Stimulated activated CD4-positive, alpha-beta T cell treated with anti-CD3 and anti-CD28 coated beads, Interleukin-15, amount 100 ng/mL, for 48 hours (primary cell): ENCODE measurements at places on chromosomes 16 and 17.
A peak's percentile ranks its signal among the peaks of the same experiment; 100 is the strongest.

DNA sequence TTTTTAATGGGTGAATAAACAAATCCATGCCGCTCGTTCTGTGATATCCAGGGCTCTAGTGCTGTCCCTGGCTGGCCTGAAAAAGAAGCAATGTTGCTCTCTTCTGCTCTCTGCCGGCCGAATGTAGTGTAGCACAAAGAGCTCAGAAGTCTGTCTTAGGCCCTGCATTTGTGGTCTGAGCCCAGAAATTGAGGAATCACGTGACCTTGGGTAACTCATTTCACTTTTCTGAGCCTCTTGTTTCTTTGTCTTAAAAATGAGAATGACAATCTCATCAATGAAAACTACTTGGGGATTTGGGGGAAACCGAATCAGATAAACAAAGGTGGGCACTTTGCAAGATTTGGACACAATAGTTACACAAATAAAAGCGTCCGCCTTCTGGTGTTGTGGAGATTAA lies 381.6 kb upstream of the ASIC2 start:
- DNase-seq: peak; percentile 13

DNA sequence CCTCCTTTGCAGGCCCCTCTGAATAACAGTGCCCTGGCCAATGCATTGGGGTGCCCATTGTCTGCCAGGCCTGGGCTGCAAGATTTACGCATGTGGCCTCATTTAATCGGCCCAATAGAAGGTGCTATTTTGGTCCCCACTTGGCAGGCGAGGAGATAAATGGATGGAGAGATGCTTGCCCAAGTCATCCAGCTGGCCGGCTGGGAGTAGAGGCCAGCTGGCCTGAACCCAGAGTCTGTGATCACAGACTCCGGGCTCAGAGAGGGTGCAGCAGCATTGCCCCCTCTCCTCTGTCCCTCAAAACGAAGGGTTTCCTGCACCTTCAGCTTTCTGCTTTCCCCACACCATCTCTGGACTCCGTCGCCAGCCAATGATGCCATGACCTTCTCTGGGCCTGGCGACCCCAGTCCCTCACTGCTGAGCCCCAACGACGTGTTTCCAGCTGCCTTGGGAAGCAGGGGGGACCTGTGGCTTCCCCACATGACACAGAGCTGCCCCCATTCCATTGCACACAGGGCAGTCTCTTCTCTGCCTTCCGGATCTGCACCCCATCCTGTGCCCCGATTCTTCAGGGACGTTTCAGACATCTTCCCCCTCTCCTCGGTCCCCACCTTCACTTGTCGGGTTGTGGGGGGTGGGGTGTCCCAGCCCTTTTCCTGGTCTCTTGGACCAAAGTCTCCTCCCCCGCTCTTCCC lies 3.5 kb upstream of the ADGRG1 start:
- DNase-seq: no peak

DNA sequence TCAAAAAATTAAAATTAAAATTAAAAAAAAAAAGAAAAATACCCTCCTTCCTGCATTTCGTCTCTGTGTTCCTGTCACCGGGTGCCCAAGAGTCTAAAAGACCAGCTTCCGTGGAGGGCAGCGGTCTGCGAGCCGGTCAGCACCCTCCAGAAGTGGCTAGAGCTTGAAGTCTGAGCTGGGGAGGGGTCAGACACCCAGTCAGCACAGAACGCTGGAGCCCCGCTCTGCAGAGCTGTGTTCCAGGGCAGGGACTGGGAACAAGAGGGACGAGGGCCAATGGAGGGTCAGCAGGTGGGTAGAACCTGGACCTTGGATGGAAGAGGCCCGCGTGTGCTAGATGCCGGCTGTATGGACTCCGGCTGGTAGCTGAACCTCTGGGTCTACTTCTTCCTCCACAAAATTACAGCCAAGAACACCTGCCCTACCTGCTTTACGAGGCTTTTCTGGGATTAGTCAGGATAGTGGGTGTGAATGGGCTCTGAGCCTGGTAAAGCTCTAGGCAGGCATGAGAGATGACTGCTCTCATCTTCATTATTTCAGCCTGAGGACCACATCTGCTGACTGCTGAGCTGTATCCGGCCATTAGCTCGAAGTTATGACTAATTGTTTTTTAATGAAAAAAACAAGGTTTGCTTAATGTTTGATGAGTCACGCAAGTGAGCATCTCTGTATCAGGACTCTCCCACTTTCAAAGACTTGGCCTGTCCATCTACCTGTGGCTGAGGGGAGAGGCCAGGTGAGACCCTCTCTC lies 5.9 kb downstream of the TRPV1 start:
- DNase-seq: no peak

DNA sequence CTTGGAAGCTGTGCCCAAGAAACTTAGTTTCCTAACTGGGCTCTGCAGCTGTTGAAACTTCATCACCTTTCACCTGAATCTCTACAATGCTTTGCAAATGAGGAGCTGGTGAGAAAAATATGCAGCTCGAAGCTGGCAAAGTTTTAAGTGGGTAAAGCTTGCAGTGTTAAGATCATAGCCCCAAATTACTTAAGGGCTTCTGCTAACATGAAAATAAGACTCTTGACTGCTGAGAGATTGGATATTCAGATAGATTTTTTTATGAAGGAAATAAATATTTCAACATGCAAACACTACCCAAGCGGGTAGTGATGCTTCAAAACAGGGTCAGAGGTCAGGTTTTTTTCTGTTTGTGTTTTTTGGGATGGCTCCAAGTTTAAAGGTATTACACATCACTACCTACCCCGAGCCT lies 278.7 kb downstream of the FTO start:
- DNase-seq: no peak

DNA sequence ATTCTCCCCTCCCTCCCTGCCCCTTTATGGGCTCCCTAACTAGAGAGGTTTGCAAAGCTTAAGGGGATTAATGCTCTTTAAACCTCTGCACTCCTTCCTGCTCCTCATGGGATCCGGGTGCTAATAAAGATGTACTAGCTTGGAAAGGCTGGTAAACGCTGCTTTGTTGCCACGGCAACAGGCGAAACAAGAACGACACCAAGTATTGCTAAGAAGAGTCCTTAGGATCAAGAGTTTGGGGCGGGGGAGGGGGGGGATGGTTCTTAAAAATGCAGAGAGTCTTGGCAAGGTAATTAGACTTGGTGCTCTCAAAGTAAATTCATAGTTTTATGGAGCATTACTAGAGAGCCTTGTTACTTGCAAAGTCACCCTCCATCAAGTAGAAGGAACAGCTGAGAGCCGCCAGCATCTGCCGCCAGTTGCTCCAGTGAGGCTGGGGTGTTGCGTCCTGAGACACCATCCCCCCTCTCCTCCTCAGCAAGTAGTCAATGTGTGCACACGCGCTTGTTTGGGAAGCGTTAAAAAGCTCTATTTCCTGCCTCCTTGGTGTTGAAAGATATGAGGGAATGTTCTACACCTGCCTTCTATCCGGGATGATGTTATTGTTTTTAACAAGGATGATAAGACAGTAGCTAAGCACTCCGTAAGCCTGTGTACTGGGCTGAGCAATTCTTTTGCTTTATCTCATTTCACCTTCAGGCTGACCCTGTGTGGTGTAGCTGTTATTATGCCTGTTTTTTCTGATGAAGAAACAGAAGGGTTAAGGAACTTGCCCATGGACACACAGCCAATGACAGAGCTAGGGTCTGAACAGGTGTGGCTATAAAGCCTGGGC lies 190.9 kb downstream of the CCDC182 start:
- DNase-seq: no peak

- peak; percentile 62 for DNase-seq
Observed at GRCh38 chr16:11091021-11091785, 146.8 kb downstream of the CLEC16A start.

DNA sequence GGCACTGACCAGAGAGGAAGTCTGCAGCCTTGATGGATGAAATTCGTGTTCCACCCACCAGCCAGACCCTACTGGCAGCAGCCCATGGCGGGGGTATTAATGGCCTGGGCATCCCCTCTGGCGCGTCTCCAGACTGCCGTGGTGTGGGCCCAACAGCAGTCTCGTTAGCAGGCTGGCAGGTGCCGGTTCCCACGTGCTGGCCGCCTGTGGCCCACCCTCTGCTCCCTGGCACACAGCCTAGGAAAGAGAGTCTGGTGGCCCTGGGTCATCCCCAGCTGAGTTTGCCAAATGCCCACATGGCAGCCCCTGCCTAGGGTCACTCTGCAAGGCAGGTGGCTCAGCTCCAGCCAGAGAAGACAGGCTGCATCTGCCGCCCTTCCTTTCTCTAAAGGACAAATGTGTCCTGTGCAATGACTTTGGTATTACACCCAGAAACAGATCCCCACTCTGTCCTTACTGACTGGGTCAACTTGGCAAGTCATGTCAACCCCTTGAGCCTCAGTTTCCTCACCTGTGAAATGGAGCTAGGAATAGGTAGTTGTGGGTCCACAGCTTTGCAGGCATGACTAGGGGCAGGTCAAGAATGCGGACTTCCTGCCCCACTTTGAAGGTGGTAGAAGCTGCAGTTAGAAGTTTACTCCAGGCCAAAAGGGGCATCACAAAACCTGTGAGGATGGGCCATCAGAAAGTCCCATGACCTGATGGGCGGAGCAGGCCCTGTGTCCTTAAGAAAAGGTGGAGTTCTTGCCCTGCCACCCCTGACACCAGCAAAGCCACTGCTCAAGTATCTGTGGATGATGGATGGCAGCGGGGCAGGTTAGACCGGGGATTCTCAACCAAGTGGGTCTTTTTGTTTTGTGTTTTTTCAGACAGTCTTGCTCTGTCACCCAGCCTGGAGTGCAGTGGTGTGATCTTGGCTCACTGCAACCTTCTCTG lies 76.6 kb downstream of the ABCC6 start:
- no peak for DNase-seq

DNA sequence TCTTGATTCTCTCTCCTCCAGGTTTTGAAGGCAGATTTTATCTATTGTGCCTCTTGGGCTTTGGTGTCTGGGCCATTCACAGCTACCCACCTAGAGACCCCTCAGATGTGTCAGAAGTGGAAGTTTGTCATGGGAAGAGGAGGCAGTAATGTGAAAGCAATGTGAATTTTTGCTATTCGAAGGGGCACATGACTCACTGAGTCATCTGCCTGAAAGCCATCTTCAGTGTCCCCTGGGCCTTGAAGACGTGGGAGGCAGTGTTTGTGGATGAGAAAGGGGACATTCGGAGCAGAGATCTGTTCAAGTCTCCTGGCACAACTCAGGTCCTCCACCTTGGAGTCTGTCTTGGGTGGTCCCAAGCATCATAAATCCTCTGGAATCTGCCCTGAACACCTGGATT lies 530.2 kb downstream of the NPIPA7 start:
- no peak for DNase-seq

- no peak for DNase-seq
Observed at GRCh38 chr17:74567397-74567796, at the start of gene CD300H. Gene CD300H, minus strand, starts transcription at chr17:74567509.
